ENCODE measurements at places on chromosomes 3 and 15. TPM values are rescaled to one million over a fixed set of nuclear protein-coding genes. Genes with fewer than 3 reads are reported as not detected.

DNA sequence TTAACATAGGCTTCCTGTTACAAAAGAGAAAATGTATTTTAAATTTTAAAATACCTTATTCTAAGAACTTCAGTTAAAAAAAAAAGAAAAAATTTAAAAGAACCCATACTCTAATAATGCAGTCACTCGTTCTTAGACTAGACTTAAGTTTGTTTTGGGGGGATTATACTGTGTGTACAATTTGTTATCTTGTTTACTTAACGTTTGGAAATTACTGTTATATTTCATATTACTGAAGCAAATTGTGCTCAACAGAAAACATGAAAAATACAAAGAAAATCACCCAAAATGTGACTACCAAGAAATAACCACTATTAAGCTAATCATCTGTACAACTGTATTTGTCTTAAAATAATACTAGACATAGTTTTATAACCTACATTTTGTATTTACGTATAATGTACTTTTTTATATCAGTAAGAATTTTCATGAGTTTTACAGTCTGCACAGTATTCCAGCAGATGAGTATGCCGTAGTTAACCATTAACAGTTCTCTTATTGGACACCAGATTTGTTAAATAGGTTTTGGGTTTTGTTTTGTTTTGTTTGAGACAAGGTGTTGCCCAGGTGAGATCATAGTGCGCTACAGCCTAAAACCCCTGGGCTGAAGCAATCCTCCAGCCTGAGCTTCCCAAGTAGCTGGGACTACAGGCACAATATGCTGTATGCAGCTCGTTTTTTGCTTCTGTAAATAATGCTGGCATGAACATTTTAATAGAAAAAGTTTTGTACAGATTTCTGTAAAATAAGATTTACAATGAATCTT is 88.8 kb upstream of the CHD2 start:
- DNase-seq, result no peak
- peaks cover 44% of the 10 kb centered on the region for H3K4me1 ChIP-seq
- peak overlapping the region; percentile 88 for H3K4me3 ChIP-seq
- no peaks in the 10 kb centered on the region for H3K27me3 ChIP-seq
- H3K27ac ChIP-seq, result peak overlapping the region; percentile 99

- H3K36me3 ChIP-seq, result peaks cover 5% of the 10 kb centered on the region
- H3K4me3 ChIP-seq, result no peak overlapping the region
- peaks cover 15% of the 10 kb centered on the region for H3K4me1 ChIP-seq
- no peak overlapping the region for H3K27ac ChIP-seq
- H3K27me3 ChIP-seq, result no peaks in the 10 kb centered on the region
Measured at GRCh38 chr3:51945031-51945840, 3.1 kb downstream of the PARP3 start.

- peaks cover 13% of the 10 kb centered on the region for H3K36me3 ChIP-seq
- peak overlapping the region; percentile 78 for H3K27ac ChIP-seq
- H3K4me1 ChIP-seq, result peaks cover 52% of the 10 kb centered on the region
- no peak overlapping the region for H3K4me3 ChIP-seq
- no peak for DNase-seq
Measured at GRCh38 chr15:94238539-94239118, 7.3 kb downstream of the MCTP2 start.

- H3K4me1 ChIP-seq, result no peaks in the 10 kb centered on the region
- no peaks in the 10 kb centered on the region for H3K36me3 ChIP-seq
- no peak for DNase-seq
- H3K27ac ChIP-seq, result no peak overlapping the region
Measured at GRCh38 chr3:90136456-90137191, 1029.2 kb downstream of the EPHA3 start.

- no peak overlapping the region for H3K27ac ChIP-seq
- H3K4me1 ChIP-seq, result no peaks in the 10 kb centered on the region
- no peak for DNase-seq
- H3K27me3 ChIP-seq, result no peaks in the 10 kb centered on the region
- H3K36me3 ChIP-seq, result no peaks in the 10 kb centered on the region
- H3K4me3 ChIP-seq, result no peak overlapping the region
Measured at GRCh38 chr3:174342941-174343501, 516.1 kb upstream of the NAALADL2 start.

- H3K4me1 ChIP-seq, result peaks cover 9% of the 10 kb centered on the region
- peak overlapping the region; percentile 31 for H3K27ac ChIP-seq
- H3K36me3 ChIP-seq, result peaks cover 85% of the 10 kb centered on the region
- H3K4me3 ChIP-seq, result no peak overlapping the region
- no peaks in the 10 kb centered on the region for H3K27me3 ChIP-seq
Measured at GRCh38 chr15:25372298-25372697, 66.5 kb downstream of the UBE3A start.

- H3K36me3 ChIP-seq, result no peaks in the 10 kb centered on the region
- H3K4me1 ChIP-seq, result no peaks in the 10 kb centered on the region
- H3K27me3 ChIP-seq, result no peaks in the 10 kb centered on the region
- no peak overlapping the region for H3K27ac ChIP-seq
- DNase-seq, result no peak
Measured at GRCh38 chr3:144058713-144059112, 87.1 kb downstream of the DIPK2A start.

DNA sequence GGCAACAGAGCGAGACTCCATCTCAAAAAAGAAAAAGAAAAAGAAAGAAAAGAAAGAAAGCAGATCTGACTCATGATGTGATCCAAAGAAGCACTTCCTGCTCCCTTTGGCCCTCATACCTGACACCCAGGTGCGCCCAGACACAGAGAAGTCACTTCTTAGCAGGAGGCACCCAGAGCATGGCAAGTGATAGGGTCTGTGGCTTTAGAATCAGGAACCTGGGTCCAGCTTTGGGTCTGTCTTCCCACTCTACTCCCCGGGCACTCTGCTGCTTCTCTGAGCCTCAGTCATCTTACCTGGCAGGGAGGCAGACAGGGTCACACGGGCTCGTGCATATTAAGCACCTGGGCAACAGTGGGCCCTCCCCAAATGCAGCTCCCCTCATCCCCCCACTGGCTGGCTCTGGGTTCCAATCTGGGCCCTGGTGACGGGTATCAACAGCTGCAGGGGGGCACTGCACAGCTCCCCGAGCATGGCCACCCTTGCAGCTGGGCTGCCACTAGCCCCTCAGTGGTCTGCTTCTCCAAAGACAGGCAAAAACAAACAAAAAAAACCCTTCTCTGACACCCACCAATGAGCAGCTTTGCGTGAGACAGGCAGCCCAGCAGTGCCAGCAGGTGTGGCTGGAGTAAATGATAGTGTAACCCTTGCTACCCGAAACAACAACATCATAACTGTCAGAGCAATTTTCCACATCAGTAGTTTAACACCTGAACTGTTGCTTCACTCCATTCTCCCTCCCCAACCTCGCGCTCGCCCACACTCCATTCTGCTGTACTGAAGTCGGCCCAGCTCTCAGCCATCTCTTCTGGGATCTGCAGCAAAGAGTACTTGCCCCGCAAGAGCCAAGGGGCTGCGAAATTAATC is 99.8 kb downstream of the MEGF11 start:
- H3K4me3 ChIP-seq, result no peak overlapping the region
- H3K36me3 ChIP-seq, result no peaks in the 10 kb centered on the region
- H3K27ac ChIP-seq, result no peak overlapping the region
- H3K4me1 ChIP-seq, result no peaks in the 10 kb centered on the region
- peaks cover 3% of the 10 kb centered on the region for H3K27me3 ChIP-seq

DNA sequence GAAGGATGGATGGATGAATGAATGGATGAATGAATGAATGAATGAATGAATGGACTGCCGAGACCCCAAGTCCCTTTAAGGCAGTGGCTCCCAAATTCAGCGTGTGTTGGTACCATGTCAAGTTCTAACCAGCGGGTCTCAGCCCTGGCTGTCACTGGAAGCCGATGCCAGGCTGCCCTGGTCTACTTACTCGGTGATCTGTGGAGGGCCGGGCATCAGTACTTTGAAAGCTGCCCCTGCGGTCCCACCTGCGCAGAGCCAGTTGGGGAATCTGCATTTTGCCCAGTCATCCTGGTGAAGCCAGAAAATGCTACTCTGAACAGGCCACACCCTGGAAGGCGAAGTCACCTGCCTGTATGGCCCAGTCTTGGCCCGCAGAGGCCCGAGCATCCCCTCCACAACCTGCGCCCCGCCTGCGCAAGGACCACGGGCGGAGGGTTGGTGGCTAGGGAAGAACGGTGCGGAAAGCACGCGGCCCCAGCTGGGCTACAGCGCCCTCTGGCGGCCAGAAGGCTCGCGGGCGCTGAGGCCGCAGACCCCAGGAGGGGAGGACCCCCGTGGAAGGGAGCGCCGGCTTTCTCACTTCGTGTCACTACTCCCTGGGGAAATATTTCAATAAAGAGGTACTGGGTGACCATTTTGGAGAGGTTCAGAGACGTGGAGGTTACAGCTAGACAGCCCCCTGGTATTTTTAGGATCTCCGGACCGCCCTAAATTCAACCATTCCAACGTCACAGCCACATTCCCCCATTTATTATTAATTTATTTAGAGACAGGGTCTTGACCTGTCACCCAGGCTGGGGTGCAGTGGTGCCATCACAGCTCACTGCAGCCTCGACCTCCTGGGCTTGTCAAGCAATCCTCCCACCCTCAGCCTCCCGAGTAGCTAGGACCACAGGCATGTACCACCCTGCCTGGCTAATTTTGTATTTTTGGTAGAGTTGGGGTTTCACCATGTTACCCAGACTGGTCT is 34.9 kb downstream of the PRKCD start:
- no peaks in the 10 kb centered on the region for H3K27me3 ChIP-seq
- peak; percentile 76 for DNase-seq
- H3K4me3 ChIP-seq, result no peak overlapping the region

GRCh38 chr15:86392874-86393273 is 313.2 kb downstream of the AGBL1 start:
- H3K4me1 ChIP-seq, result no peaks in the 10 kb centered on the region
- H3K27ac ChIP-seq, result no peak overlapping the region
- H3K36me3 ChIP-seq, result no peaks in the 10 kb centered on the region
- peaks cover 9% of the 10 kb centered on the region for H3K27me3 ChIP-seq
- no peak overlapping the region for H3K4me3 ChIP-seq
- DNase-seq, result no peak

- peak overlapping the region; percentile 58 for H3K27ac ChIP-seq
- no peaks in the 10 kb centered on the region for H3K27me3 ChIP-seq
- H3K4me3 ChIP-seq, result peak overlapping the region; percentile 77
- no peaks in the 10 kb centered on the region for H3K36me3 ChIP-seq
Measured at GRCh38 chr15:78507831-78508160, 419 bp downstream of the HYKK start.

DNA sequence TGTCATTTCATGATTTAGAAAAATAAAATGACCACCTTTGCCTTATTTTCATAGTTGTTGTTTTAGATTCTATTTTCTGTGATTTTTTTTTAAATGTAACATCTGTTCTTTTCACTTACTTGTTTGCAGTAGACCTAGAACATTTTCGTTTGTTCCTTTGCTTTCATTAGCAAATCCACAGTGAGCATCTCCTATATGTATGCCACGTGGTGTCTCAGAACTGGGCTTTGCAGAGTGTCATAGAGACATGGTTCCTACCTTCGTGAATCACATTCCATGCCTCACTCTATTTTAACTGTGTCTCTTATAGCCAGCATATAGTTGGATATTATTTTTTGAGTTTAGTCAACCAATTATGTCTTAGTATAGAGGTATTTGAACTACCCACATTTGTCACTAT is 118.2 kb downstream of the KLF13 start:
- H3K36me3 ChIP-seq, result no peaks in the 10 kb centered on the region
- no peak overlapping the region for H3K27ac ChIP-seq
- no peak for DNase-seq
- peaks cover 2% of the 10 kb centered on the region for H3K27me3 ChIP-seq
- peaks cover 46% of the 10 kb centered on the region for H3K4me1 ChIP-seq

DNA sequence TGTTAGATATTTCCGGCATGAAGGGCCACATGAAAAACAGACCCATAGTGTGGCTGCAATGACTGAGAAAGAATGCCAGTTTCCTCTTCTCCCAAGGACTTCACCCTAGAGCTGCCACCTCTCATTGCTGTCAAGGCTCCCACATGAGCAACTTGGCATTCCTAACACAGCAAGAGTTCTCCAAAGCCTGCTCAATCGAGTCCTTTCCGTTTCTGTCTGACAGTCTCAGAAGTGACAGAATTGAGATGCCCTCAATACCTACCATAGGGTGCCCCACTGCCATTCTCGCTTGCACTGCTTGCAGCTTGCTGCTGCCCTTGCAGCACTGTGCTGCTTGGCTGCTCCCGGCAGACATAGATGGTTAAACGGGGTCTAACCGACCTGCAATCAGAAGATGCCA is 44.3 kb downstream of the UBP1 start:
- no peak overlapping the region for H3K4me3 ChIP-seq
- DNase-seq, result no peak
- H3K4me1 ChIP-seq, result peaks cover 17% of the 10 kb centered on the region
- H3K27me3 ChIP-seq, result no peaks in the 10 kb centered on the region

DNA sequence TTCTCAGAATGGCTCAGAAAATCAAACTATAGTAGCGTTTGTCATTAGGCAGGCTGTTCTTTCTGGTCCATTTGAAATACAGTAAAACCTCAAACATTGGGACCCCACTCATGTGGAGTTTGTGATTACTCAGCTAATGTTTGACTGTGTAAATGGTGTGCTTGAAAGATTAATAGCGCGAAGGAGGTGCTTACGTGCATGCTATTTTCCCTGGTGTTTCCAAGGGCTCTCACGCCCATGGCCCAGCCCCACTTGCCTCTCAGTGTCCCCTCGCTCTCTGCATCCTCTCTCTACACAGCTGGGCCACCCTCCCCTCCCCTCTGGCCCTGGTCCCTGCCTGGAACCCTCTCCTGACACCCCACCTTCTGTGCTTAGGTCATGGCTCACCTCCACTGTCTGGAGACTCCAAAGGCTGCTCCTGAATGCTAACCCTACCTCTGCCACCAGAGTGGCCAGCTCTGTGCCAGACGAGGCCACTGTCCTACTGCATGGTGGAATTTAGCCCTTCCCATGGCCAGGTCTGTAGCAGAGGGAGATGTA is 194.2 kb downstream of the PLCL2 start:
- peaks cover 31% of the 10 kb centered on the region for H3K4me1 ChIP-seq
- no peak for DNase-seq
- no peak overlapping the region for H3K27ac ChIP-seq
- peaks cover 42% of the 10 kb centered on the region for H3K36me3 ChIP-seq

DNA sequence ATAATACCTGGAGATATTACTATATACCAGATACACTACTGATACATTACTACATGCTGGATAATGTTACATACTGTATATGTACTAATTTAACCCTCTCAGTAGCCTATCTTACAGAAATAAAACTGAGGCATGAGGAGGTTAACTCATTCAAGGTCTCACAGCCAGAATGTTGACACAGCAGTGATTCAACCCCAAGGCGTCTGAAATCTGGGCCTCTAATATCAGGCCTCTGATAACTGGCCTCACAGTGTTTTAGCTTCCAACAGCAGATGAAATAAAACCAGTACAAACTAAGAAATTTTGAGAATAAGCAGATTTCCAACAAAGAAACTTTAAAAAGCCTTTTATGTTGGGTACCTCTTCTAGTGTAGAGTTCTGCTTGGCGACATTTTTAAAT is 23.4 kb downstream of the DZIP1L start:
- no peak for DNase-seq
- no peaks in the 10 kb centered on the region for H3K4me1 ChIP-seq
- H3K36me3 ChIP-seq, result no peaks in the 10 kb centered on the region

- no peaks in the 10 kb centered on the region for H3K27me3 ChIP-seq
- DNase-seq, result no peak
- no peaks in the 10 kb centered on the region for H3K4me1 ChIP-seq
- H3K4me3 ChIP-seq, result no peak overlapping the region
- no peaks in the 10 kb centered on the region for H3K36me3 ChIP-seq
Measured at GRCh38 chr3:173932624-173933023, 535.1 kb downstream of the NLGN1 start.

- H3K4me3 ChIP-seq, result no peak overlapping the region
- H3K27ac ChIP-seq, result no peak overlapping the region
- peak; percentile 54 for DNase-seq
- no peaks in the 10 kb centered on the region for H3K27me3 ChIP-seq
- peaks cover 14% of the 10 kb centered on the region for H3K4me1 ChIP-seq
Measured at GRCh38 chr3:28326458-28326926, 22.0 kb upstream of the ZCWPW2 start.

GPR160 gene
- 9.4 TPM for total RNA-seq

RBPMS2 gene
- not detected for total RNA-seq

DGKG gene
- total RNA-seq, result 0.71 TPM

DHFR2 gene
- 10.3 TPM for total RNA-seq

Measured in activated CD4-positive, alpha-beta T cell treated with anti-CD3 and anti-CD28 coated beads for 36 hours (primary cell).